ENCODE measurements at places on chromosomes 5 and 9. TPM values are rescaled to one million over a fixed set of nuclear protein-coding genes. Genes with fewer than 3 reads are reported as not detected.

Gene AUH
- total RNA-seq, result 17.2 TPM

Gene CNTNAP3
- not detected for total RNA-seq

Gene FGD3
- 161 TPM for total RNA-seq

Gene NUTM2G
- not detected for total RNA-seq

Gene AP3S1
- 82.6 TPM for total RNA-seq

Gene SPOCK1
- not detected for total RNA-seq
